Right lung (tissue), 10 donors: ENCODE measurements at places on chromosomes 5 and 9. TPM values are rescaled to one million over a fixed set of nuclear protein-coding genes. Genes with fewer than 3 reads are reported as not detected.

GRCh38 chr5:94702729-94703128 is 84.3 kb downstream of the SLF1 start:
- no peak for DNase-seq

GRCh38 chr9:89037891-89038290 is 46.6 kb downstream of the S1PR3 start:
- DNase-seq: no peak

DNA sequence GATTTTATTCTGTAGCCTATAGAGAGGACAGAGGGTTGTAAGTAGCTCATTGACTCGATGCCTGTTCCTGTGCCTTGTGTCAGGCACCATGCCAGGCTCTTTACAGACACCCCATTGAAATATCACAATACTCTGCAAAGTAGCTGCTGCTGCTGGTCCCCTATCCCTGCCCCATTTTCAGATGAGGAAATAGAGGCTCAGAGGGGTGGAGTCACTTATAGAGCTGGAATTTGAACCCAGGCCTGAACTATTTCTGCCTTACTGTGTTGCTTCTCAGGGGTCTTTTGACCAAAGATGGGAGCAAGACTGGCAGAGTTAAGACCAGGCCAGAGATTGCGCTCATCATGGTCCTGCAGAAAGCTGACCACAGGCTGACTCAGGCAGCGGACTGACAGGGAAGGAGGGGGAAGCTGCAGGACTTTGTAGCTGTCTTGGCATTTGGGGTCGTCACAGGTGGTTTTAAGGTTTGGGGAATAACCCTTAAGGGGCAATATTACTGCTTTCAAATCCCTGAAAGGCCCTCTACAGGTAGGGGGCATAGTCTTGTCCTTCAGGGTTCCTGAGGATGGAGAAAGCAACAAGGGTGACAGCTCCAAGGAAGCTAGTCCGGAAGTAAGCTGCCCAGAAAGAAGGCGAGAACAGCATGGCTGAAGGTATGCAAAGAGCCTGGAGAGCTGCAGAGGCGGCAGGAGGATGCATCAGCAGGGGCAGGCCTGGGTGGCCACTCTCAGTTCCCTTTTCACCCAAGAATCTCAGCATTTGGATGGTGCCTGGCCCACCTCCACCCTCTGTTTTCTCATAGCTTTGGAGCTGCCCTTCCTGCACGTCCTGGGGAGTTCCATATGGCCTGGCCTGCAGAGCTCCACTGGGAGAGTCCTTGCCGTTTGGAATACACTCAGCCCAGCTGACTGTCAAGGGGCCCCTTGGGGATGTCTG is 18.3 kb upstream of the NDST1 start:
- no peak for DNase-seq

Gene ADAMTS16
- 0.28 TPM for polyA plus RNA-seq

Gene BAAT
- polyA plus RNA-seq: 0.74 TPM

DNA sequence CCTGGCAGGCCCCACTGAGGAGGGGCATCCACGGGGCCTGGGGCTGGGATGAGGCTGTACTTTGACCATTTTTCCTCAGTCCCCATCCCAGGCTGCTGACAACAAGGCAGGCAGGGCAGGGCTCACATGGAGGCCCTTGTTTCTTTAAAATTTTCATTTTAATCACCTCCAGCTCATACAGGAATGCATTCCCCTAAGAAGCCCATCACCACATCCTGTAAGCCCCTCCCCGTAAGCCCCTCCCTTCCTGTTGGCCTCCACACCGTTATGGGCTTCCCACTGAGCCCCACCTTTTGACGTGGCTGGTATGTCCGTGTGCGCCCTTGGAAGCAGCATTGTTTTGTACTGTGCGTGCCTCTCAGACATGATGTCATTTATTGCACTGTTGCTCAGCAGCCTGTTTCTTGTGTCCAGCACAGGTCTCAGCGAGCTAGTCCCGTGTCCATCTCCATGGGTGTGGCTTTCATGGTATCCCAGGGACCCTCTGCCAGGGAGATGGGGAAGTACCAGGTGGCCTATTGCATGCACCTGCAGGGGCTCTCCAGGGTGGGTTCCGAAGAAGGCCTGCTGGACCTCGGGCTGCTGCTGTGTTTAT is 22.4 kb downstream of the PHF2 start:
- no peak for DNase-seq

DNA sequence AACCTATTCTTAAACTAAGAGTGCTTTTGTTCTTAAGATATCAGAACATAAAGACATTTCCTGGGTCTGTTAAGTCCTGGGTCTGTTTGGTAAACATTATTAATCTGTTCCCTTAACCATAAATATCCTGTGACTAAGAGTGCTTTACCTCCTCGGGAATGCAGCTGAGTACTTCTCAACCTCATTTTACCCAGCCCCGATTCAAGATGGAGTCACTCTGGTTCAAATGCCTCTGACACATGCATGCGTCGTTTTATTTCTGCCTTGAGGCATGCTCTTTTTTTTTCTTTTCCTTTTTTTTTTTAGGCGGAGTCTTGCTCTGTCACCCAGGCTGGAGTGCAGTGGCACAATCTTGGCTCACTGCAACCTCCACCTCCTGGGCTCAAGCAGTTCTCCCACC is 39.8 kb upstream of the FBXL17 start:
- DNase-seq: no peak

GRCh38 chr5:68489556-68489955 is 274.0 kb downstream of the PIK3R1 start:
- no peak for DNase-seq

GRCh38 chr9:92649007-92649406 is 20.9 kb downstream of the IPPK start:
- no peak for DNase-seq

DNA sequence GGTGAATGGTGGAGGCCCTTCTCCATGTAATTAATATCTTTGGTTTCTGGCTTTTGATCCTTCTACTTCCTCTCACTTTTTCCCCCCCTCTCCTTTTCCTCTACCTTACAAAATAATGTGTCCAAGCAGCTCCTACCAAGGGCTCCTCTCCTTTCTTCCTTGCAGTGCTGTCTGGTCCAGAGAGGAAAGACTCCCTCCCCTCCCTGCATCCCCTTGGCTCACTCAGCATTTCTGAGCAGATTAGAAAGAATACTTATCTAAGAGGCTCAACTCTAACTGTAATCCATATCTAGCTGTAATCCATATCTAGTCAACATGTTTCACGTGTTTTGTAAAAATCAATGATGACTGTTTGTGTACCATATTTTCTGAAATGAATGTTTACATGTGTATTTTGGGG is 97.4 kb downstream of the GAPVD1 start:
- DNase-seq: no peak

Gene PCDHB6
- 3.0 TPM for polyA plus RNA-seq

- no peak for DNase-seq
Observed at GRCh38 chr5:96919754-96920197, 16.1 kb upstream of the LNPEP start.

GRCh38 chr5:91885291-91886265 is 502.5 kb upstream of the ARRDC3 start:
- no peak for DNase-seq

Gene GRXCR2
- not detected for polyA plus RNA-seq

- DNase-seq: no peak
Observed at GRCh38 chr9:124033967-124034366, 22.4 kb downstream of the LHX2 start.

DNA sequence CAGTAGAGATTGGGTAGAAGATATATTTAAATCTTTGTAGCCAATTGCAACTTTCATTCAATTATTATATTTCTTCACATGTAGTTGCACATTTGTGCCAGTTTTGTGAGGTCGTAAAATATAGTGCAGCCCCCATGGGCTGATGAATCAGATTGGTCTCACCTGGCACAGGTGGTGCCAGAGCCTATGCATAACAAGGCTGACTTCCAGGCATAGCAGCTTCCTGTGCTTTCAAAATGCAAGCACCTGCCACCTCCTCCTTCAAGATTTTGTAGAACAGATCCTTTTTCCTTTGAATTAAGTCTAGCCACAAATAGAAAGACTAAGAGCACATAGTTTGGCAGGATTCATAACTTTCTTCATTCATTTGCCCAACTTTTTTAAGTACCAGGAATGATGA is 87.1 kb downstream of the STARD4 start:
- no peak for DNase-seq

GRCh38 chr5:10289353-10289752 is 18.3 kb downstream of the CMBL start:
- DNase-seq: no peak

DNA sequence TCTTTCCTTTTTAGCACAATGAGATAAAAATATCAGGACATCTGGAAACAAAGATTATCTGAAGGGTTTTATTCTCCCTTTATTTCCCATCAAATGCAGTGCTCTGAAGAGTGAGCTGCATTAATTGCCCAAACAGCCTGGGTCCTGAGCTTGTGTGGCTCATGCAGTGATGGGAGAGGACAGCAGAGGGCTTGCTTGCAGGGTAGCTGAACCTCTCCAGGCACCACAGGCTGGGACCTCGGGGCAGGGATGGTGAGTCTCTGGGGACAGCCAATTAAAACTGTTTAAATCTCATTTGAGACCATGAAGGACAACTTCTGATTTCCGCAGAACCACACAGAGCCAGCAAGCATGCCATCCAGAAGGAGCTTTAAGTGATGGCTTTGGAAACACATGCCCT is 71.2 kb downstream of the PLAC8L1 start:
- DNase-seq: no peak

Gene PAEP
- 0.27 TPM for polyA plus RNA-seq

DNA sequence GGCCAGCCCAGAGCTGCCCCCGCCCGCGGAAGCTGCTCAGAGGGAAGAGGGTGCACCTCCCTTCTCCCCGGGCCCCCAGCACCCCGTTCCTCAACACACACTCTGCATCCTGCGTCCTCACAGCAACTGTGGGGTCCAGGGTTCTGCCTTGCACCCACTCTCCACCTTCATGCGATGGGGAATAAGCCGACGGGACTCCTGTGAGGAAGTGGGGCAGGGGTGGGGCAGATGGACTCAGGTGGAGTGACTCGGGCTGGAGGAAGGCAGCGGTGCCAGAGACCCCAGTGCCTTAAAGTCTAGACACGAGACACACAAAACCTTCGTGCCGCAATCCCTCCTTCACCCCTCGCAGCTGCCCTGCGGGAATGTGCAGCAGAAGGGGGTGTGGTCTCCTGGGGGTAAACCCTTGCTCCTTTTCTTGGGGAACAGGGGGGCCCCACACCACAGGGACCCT is 8.6 kb downstream of the BRD3 start:
- DNase-seq: no peak

Gene RNF224
- polyA plus RNA-seq: 1.5 TPM

- no peak for DNase-seq
Observed at GRCh38 chr5:178241231-178241663, 8.6 kb upstream of the PHYKPL start.

- no peak for DNase-seq
Observed at GRCh38 chr5:170638454-170639220, 134.8 kb downstream of the KCNIP1 start.

- no peak for DNase-seq
Observed at GRCh38 chr5:138668451-138669380, 84.5 kb upstream of the CTNNA1 start.

DNA sequence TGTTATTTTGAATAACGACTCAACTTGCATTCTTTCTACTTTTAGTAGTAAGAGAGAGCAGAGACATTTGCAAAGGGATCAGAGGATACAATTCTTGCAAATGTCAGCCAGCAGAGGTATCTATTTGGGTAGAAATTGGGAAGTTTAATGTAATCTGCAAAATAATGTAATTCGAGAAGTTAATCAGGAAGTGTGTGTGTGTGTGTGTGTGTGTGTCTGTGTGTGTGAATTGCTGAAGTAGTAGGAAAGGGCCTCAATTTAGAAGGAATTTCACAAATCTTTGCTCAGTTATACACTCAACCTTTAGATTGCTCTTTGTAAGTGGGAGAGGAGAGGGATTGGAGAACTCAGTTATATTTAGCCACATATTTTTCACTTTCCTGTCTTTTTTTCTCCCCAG is 11.0 kb upstream of the IFNA1 start:
- no peak for DNase-seq

Gene NEUROG1
- not detected for polyA plus RNA-seq

DNA sequence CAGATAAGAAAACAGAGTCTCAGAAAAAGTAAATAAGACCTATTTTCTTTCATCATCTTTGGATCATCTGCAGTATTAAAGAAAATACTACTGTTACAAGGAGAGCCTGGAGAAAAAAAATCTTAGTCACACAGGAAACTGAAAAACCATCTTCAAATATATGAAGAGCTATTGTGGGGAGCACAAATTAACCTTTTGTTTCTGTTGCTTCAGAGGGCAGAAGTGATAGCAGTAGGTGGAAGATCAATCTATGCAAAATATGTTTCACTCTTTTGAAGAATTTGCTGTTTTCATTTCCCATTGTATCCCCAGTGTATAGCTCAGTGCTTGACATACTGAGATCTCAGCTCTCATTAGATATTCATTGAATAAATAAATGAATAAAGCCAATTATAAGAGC is 13.1 kb upstream of the CEMIP2 start:
- no peak for DNase-seq

Gene THG1L
- polyA plus RNA-seq: 32.5 TPM

Gene DNAH5
- polyA plus RNA-seq: 2.2 TPM

DNA sequence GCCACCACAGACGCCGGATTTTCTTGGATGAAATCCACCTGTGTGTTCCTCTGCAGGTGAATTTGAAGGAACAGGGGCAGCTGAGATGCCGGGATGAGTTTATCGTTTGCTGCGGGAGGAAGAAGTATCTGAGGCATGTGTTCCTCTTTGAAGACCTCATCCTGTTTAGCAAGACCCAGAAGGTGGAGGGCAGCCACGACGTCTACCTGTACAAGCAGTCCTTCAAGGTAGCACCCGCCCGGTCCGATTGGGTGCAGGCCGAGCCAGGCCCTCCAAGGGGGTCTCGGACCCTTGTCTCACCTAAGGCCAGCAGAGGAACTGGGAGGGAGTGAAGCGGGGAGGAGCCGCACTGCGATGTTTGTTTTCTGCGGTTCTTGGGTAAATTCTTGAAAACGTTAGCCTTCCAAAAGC is 18.4 kb upstream of the LRRC14B start:
- no peak for DNase-seq

Gene SPATA6L
- 5.1 TPM for polyA plus RNA-seq

Gene NKD2
- 16.6 TPM for polyA plus RNA-seq

Gene PCDHGA8
- 0.84 TPM for polyA plus RNA-seq

- no peak for DNase-seq
Observed at GRCh38 chr9:98781588-98782383, 14.6 kb downstream of the ANKS6 start.

Gene SOX30
- polyA plus RNA-seq: 0.18 TPM
